ENCODE measurements at places on chromosomes 4 and X. TPM values are rescaled to one million over a fixed set of nuclear protein-coding genes. Genes with fewer than 3 reads are reported as not detected.

GRCh38 chrX:68345025-68345424, 88.3 kb downstream of the OPHN1 start:
- no peak for DNase-seq

DNA sequence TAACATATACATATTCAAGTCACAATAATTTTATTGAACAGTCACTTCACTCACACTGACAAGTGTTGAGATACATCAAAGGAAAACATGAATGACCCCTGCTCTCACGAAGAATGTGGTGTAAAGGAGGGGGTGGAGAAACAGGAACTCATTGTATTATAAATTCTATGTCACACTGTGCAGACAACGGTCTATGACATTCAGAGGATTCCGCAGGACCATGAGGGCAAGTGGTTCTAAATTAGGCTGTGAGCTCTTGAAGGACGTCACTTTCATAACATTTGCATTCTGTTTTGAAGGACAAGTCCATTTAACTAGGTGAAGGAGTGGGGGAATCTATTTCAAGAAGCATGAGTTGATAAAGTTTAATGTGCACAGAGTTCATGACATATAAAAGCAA, 415.2 kb upstream of the HS3ST1 start:
- DNase-seq = no peak

The PPARGC1A gene
- total RNA-seq = 9.5 TPM

The NUDT11 gene
- total RNA-seq = 0.60 TPM
